D721Med (cell line): ENCODE measurements at places on chromosomes 11 and 22.

- DNase-seq: no peak
Observed at GRCh38 chr11:111359223-111360149, 19.6 kb downstream of the POU2AF1 start.

DNA sequence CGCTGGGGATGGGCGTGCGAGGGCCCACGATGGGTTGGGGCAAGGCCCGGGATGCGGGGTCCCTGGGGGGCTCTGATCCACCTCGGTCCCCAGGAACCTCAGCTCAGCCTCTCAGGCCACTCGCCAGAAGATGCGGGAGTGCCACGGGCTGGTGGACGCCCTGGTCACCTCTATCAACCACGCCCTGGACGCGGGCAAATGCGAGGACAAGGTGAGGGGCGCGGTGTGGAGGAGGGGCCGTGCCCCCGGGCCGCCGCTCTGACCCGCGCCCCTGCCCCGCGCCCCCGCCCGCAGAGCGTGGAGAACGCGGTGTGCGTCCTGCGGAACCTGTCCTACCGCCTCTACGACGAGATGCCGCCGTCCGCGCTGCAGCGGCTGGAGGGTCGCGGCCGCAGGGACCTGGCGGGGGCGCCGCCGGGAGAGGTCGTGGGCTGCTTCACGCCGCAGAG is 6.3 kb downstream of the PKP3 start:
- no peak for DNase-seq

DNA sequence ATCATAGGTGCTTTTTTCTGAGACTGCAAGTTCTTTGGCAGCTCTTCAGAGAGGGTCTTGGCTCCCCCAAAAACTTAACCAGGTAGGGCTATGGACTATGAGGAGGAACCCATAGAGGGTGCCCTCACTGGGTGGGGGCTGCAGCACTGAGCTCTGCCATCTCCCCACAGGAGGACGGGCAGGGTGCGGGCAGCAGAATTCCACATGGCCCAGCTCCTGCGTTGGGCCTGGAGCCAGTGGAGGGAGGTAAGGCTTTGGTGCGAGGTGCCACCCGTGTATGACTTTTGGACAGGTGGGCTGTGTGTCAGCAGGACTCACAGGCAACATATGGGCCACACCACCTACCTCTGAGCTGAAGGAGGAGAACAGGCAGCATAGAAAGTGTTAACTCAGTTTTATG is 58.4 kb downstream of the PISD start:
- no peak for DNase-seq

GRCh38 chr11:19435306-19435989 is 194.7 kb upstream of the E2F8 start:
- no peak for DNase-seq

GRCh38 chr11:119779195-119780071 is 50.4 kb upstream of the NECTIN1 start:
- no peak for DNase-seq

GRCh38 chr11:132941024-132941646 is 591.2 kb downstream of the OPCML start:
- no peak for DNase-seq

DNA sequence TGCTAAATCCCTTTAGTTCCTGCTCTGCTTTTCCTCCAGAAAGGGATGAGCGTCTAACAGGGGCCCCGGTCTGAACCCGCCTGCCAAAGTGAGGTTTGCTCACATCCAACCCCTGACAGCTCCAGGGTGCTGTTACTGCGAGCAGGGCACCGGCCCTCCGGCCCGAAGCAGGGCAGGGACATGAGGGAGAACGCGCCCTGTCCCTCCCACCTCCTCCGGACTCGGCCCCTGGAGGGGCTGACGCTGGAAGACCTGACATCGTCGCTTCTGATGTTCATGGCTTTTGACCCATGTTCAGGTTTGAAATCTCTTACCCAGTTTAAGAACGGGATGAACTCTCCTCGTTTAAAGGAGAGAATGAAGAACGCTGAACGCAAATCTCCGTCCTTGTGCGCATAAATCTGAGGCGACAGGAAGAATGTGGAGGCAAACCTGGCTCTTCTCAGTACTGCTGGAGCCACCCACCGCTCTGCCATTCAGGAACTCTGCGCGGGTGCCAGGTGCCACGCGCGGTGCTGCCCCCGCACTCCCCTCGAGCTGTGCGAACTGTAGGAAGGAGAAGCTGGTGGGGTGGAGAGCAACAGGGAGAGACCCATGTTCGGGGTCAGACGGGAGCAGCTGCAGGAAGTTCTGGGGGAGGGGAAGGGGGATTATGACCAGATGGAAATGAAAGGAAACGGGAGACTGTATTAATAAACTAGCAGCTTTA is 826 bp upstream of the EEF1G start:
- no peak for DNase-seq

DNA sequence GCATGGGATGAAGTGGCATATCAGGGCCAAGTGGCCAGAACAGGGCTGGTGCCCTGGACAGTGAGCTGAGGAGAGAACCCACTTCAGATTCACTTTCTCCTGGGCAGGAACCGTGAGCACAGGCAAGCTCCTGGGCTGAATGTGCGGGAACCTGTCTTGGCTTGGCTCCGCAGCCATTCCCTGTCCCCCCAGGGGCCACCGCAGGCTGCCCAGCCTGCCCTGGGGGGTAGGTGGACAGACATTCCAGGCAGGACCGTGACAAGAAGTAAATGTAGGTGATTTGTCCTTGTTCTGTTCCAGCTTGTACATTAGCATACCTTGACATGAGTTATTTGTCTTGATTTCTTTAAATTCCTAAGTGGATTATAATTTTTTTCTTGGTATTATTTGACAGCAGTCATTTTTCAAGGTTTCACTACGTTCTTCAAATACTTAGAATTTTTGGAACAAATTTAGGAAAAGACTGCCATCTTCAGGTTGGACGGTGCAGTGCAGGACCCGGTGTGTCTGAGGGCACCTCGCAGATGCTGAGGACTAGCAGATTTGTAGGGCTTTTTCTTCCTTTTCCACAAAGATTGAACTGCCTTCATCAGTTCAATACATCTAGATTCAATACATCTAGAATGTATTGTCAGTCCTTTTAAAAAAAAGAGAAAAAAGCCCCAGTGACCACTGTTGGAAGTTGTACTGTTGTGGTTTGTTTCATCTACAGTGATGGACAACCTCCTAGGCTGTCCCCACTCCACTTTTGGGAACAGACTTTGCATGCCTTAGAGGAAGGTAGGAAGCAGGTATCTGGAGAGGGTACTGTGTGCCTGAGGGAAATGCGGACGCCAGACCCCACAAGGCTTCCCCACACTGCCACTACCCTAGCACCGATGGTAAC is 115.1 kb upstream of the RASSF10 start:
- no peak for DNase-seq

DNA sequence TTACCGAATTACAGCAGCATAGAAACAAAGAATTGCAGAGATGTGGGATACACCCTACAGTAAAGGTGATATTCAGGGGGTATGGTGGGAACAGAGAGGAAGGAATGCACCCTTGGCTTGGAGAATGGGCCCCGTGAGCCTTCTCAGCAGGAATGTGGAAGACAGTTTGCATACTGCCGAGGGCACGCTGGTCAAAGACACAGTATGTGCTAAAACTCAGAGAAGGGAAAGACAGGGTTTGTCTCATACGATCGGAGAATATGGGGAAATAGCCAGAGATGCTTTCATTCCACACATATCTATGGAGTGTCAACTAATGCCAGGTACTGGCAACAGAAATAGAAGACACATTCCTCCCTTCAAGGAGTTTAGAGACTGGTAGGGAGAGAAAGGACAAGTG is 36.9 kb downstream of the UBASH3B start:
- DNase-seq: no peak

DNA sequence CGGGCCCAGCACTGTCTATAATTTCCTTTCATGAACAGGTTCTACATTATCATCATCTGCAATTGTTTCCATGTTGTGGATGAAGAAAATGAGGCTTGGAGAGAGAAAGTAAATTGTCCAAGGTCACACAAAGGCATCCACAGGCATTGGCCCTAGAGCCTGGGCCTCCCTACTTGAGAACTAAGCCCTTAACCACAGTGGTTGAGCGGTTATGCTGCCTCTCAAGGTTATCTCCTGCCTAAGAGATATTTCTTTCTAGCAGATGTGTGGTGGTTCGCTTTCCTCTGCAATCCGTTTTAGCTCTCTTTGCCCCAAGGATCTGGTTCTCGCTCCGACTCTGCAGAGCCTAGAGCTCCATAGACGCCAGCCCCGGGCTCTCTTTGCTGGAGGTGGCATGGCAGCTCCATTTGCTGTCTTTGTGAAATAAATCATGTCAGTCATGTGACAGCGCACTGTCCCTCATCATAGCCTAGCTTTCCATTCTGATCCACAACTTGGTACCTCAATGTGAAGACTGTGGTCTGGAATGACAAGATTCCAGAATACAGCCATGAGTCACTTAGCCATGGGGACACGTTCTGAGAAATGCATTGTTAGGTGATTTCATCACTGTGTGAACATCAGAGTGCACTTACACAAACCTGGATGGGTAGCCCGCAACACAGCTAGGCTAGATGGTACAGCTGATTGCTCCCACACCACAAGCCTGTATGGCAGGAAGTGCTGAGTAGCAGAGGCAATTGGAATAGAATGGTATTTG is 27.2 kb downstream of the RPS6KA4 start:
- DNase-seq: no peak

- no peak for DNase-seq
Observed at GRCh38 chr11:117547195-117547850, 219.7 kb downstream of the CEP164 start.

GRCh38 chr22:48498526-48499331 is 1328.9 kb downstream of the BRD1 start:
- no peak for DNase-seq

GRCh38 chr22:17410576-17410975 is 41.3 kb downstream of the CECR2 start:
- DNase-seq: no peak

- DNase-seq: no peak
Observed at GRCh38 chr11:123381149-123381548, 48.9 kb upstream of the GRAMD1B start.

DNA sequence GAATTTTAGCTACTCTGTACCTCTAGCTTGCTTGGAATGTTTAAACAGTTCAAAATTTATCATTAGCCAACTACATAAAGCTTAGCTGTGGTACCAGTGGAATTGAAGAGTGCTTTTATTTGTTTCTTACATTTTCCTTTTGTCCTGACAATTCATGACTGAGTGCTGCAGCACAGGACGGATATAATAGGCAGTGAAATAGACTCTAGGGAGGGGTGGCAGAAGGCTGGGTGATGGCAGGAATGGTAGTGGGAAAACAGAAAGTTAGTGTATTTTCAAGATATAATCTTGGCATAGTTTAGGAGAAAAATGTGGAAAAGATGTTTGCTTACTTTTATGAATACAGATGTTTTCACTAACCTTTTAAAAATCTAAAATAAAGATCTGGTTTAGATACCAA is 31.1 kb upstream of the ARHGAP32 start:
- no peak for DNase-seq

DNA sequence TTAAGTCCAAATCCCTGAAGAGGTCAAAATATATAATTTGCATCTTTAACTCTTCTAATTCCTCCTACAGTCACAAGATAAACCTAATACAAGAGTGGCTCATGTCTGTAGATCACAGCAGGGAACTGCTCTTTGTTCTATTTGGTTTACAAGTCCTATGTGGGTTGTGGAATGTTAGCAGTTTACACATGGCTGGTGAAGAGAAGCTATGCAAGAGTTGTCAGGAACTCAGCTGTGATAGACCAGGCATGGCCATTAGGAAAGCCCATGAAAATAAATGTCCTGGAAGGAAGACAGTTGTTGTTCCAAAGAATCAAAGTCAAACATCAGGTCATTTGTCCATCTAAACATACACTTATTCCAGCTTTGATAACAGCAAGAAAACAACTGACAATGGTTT is 312.4 kb upstream of the PITPNB start:
- DNase-seq: no peak

DNA sequence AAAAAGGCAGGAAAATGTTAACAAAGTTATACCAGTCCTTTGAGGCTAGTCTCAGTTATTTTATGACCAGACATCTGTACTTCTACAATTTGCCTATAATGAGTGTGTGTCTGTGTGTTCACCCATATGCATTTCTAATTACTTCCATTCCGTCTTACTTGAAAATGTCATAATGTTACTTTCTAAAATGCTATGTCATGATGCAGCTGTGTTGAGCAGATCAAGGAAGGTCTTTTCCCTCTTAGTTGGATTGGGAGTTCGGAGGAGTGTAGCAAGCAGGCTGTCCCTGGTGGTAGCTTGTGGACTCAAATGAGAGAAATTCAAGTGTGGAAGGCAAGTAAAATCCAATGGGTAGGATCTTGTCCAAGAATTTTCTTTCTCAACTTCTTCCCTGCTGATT is 3.0 kb downstream of the SNX19 start:
- no peak for DNase-seq

DNA sequence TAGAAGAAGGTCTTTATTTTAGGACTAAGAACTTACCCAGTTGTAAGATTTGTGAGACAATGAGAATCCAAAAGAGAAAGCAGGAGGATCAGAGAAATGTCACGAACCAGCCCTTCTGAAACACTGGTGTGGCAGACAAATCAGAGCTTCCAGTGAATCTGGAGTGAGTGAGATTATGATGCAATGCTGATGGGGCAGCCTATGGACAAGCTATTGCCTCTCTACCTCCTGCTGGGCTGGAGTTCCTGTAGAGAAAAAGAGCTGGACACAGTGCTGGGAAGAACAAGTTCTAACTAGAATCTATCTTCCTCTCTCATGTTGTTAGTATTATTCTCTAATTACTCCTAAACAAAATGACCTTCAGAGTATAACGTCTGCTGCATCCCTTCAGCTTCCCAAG is 12.0 kb upstream of the ANO3 start:
- no peak for DNase-seq
